ENCODE measurements at places on chromosomes 1 and 21.

- DNase-seq, result no peak
Observed at GRCh38 chr1:70671006-70671405, 259.9 kb downstream of the CTH start.

- DNase-seq, result no peak
Observed at GRCh38 chr1:60130703-60131102, 57.1 kb upstream of the C1orf87 start.

DNA sequence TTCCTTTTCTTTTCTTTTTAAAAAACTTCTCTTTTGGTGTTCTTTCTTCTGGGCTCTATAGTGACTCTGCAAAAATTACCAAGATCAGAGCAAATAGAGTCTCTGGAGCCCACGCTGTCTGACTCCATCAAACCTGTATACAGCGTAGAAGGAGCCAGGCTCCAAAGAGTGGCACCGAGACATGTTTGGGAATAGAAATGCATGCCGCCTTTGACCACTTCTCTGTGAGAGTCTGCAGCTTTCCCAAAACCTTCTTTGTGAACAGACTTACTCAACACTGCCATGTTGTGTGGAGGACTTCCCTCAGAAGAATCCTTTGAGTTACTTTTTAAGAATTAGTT lies 55.3 kb downstream of the GORAB start:
- DNase-seq, result no peak

DNA sequence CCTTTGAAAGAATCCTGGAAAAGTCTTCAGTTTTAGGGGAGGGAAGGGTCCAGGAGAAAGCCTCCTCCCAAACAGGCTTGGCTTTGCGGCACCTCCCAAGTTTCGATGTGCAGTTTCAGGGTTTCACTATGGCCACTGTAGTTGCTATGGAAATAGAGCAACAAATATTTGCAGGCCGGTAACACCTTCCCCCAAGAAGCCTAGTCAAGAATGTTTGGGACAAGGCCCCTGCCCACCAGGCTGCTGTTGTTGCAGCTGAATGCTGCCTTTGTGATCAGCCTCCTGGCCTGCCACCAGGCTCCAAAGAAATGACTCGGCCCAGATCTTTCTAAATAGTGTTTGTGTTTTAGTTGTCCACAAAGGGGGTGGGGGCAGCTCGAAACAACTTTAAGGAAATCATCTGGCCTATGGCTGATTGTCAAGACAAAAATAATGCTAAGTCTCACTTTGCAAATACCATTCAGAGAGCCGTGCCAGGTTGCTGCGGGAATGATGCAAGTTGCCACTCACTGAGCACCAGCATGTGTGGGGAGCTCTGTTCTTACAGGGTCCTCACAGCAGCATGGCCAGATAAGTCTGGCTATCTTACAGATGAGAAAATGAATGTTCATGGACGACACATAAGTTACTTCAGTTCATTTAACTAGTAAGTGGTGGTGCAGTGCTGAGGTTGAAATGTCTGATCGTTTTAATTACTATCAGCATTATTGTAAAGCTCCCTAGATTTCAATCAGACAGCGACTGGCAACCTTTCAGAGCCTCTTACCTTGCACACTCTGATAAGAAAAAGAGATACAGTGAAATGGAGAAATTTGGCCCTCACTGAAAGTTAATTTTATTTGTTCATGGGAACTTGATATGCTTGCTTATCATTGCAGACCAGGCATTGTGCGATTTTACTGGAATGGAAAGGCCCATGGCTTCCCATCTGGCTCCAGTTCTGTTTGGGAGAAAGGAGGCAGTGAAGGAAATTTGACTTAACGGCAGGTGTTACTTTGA lies 91.2 kb upstream of the JUN start:
- DNase-seq, result no peak

- peak; percentile 45 for DNase-seq
Observed at GRCh38 chr1:16145030-16145661, 10.7 kb downstream of the EPHA2 start.

- no peak for DNase-seq
Observed at GRCh38 chr1:18513995-18514394, 33.3 kb downstream of the KLHDC7A start.

DNA sequence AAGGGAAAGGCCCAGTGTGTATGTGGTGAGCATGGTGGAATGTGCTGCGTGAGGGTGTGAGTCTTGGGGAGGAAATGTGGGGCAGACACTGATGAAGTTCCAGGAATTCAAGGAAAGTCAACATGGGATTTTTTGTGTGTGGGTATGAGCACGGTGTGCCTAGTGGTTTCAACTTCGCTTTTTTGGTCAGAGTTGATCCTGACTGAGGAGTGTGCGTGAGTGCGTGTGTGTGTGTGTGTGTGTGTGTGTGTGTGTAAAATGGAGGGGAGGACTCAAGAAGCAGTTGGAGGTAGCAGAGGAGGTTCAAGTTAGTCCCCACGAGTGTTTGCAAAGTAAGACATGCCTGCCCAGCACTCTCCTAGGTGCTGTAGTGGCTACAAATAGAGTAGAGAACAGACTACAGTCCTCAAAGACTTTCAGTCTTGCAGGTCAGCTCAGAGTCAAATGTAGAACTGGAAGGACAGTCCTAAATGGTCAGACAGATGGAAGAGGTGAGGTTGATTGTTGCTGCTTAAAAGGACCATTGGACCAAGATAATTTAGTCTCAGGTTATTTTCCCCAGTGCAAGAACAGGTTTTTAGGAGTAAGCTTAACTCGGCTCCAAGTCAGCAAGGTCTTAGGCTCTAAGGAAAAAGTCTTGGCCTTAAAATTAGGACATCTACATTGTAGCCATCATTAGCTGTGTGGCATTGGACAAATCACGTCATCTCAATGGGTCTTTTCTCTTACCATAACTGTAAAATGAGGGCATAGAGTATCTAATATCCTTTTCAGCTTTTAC lies 25.0 kb downstream of the SLAMF1 start:
- no peak for DNase-seq

DNA sequence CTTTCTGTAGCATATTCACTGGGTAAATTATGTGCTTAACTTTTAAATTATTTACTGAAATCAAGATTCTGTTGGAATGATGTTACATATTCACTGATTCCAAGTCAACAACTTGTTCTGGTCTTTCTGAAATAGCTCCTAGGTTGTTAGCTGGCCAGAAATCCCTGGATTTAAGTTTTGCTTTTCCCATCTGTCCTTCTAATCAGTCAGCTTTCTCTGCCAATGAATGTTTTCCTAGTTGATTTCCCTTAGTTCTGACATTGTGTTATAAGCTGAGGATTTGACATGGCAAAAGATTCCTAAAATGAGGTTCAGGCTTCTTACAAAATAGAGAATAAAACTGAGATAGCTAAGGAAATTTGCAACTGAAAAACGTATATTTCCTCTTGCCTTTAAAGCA lies 1479.6 kb downstream of the MRPL39 start:
- no peak for DNase-seq

GRCh38 chr1:29238620-29239002 lies 2.3 kb downstream of the PTPRU start:
- DNase-seq, result no peak

DNA sequence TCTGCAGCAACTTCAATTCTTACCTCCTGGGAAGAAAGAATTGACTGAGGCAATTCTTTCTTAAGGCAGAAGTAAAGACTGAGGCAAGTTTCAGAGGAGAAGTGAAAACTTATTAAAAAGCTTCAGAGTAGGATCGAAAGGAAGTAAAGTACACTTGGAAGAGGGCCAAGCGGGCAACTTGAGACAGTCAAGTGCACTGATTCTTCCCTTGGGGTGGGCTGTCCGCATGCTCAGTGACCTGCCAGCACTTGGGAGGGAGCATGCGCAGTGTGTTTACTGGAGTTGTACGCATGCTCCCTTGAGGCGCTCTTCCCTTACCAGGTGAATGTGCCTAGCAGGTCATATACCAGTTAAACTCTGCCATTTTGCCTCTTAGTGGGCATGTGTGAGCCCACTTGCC lies 55.3 kb upstream of the NBPF3 start:
- no peak for DNase-seq

DNA sequence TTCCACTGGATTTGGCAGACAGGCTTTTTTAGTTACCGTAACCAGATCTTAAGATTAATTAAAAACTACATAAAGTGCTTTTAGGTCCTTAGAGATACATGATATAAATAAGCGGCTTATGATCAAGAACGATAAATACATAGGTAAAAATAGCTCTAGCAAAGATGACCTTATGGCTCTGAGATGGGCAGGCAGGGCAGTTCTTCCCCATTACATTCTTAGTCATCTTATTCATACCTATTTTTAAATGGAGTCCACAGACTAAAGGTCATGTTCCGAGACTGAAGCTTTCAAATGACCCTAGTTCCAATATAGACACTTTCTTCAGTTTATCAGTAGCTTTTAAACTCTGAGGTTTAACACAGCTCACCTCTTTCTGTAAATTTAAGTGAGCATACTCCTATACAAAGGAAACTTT lies 4.3 kb downstream of the MCL1 start:
- DNase-seq, result no peak

- DNase-seq, result no peak
Observed at GRCh38 chr1:14842361-14842760, 243.9 kb downstream of the KAZN start.

DNA sequence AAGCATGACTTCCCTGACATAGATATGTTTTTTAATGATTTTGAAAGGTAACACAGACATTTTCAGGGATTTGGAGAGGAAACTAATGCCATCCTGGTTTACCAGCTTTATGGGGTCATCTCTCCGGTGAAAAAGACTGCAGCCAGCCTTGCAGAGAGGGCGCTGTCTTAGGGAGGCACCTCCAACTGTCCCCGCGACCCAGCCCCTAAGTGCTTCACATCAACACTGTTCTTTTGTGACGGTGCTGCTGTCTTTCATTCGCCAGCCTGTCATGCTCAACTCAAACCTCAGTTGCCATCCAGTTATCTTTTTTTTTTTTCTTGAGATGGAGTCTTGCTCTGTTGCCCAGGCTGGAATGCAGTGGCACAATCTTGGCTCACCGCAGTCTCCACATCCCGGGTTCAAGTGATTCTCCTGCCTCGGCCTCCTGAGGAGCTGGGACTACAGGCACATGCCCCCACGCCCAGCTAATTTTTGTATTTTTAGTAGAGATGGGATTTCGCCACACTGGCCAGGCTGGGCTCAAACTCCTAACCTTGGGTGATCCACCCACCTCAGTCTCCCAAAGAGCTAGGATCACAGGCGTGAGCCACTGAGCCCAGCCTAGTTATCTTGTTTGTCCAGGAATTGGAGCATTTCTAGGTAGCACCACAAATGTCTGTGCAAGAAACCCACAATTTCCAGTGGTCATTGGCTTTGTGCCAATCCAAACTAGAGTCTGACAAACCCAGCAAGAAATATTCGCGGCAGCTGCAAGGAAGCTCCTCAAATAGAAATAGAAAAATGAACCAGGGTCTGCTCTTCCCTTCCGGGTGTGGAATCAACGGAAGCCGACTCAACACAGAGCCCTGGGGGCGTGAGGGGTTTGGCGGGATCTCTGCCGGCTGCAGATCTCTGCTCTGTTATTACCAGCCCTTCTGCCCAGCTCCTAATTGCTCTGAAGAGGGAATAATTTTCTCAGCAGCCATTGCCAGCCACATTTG lies 24.2 kb downstream of the PDE9A start:
- no peak for DNase-seq

- DNase-seq, result no peak
Observed at GRCh38 chr1:12539705-12540579, 78.1 kb downstream of the DHRS3 start.

- no peak for DNase-seq
Observed at GRCh38 chr1:230825761-230826160, 42.6 kb downstream of the C1orf198 start.

GRCh38 chr1:74772945-74773344 lies 40.0 kb downstream of the TYW3 start:
- DNase-seq, result no peak

GRCh38 chr1:25687221-25688017 lies 70.8 kb downstream of the MAN1C1 start:
- DNase-seq, result no peak

- no peak for DNase-seq
Observed at GRCh38 chr1:89669441-89669840, 36.5 kb downstream of the LRRC8C start.

- no peak for DNase-seq
Observed at GRCh38 chr1:110927484-110928075, 36.1 kb downstream of the LRIF1 start.

GRCh38 chr1:226952118-226952441 lies 12.0 kb downstream of the COQ8A start:
- no peak for DNase-seq

DNA sequence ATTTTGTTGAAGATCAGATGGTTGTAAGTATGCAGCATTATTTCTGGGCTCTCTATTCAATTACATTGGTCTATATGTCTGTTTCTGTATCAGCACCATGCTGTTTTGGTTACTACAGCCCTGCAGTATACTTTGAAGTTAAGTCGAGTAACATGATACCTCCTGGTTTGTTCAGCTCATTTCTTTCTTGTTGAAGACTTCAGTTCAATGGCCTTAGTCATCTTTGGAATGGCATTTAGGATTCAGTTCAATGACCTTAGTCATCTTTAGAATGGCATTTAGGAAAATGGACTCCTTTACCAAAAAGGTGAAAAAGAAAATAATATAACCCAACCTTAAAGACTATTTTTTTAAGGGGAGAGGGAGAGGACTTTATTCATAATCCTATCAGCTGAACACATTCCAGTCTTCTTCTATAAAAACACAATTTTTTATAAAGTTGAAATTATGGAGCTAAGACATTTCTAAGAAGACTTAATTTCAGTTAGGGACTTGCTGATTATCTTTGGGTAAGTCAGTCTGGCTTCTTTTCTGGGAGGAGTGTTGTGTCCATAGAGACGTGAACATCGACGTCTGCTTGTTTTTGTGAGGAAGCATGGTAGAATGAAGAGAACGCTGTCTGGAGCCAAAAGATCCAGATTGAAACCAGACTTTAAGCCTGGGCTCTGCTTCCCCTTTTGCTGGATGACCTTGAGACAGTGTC lies 48.3 kb downstream of the DDR2 start:
- DNase-seq, result no peak

DNA sequence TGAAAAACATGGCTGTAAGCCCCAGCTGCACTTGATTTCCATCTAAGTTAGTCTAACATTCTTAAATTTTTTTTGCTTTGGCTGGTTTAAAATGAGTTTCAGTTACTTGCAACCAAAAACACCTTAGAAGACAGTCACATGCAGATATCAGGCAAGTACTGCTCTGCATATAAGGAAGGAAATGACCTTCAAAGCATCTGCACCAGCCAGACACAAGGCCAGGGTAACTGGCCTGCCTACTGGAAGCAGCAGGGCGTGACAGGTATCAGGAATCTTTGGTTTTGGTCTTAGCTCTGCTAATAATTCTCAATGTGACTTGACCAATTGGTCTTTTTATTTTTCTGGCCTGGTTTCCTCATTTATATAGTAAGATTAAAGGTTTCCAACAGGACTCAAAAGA lies 33.5 kb downstream of the SCYL3 start:
- no peak for DNase-seq

DNA sequence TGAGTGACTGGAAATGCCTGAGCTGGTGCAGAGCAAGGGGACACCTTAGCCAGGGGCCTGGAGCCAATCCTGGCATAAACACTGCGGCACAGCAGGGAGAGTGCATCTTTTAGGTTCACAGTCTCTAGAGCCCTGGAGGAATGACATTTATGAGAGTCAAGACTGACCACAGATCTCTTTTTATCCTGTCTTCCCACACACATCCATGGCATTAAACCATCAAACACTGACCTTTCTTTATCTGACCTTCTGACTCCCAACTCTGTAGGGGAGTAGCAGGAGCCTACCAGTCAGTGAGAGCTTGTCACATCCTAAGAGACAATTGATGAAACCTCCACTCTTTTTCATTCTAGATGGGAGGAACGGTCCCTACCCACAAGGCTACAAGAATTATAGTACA lies 7.9 kb downstream of the CD34 start:
- DNase-seq, result no peak

Measured in epithelial cell of prostate (primary cell).